ENCODE measurements at places on chromosomes 13 and 19.

DNA sequence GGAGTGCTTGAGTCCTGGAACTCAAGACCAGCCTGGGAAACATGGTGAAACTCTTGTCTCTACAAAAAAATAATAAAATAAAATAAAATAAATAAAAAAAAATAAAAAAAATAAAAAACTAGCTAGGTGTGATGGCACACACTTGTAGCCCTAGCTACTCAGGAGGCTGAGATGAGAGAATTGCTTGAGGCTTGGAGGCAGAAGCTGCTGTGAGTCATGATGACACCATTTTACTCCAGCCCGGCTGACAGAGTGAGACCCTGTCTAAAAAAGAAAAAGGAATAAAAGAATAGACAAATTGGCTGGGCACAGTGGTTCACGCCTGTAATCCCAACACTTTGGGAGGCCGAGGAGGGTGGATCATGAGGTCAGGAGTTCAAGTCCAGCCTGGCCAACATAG, 1168.9 kb downstream of the SLITRK5 start:
- no peak for DNase-seq

GRCh38 chr13:109698779-109699178, 87.6 kb downstream of the IRS2 start:
- no peak for DNase-seq

GRCh38 chr13:114225610-114226009, 9.1 kb upstream of the CDC16 start:
- no peak for DNase-seq

- no peak for DNase-seq
Measured at GRCh38 chr19:12788682-12789097, 2.6 kb upstream of the JUNB start.

- DNase-seq, result no peak
Measured at GRCh38 chr19:6414793-6415590, 9.6 kb downstream of the KHSRP start.

- DNase-seq, result no peak
Measured at GRCh38 chr13:24724714-24725113, 39.3 kb upstream of the RNF17 start.

- no peak for DNase-seq
Measured at GRCh38 chr13:27367570-27367969, 56.8 kb upstream of the GTF3A start.

- no peak for DNase-seq
Measured at GRCh38 chr13:73958657-73959397, 175.4 kb downstream of the KLF12 start.

GRCh38 chr19:28465371-28466086, 747.4 kb downstream of the UQCRFS1 start:
- no peak for DNase-seq

- no peak for DNase-seq
Measured at GRCh38 chr13:110677731-110678545, 28.0 kb downstream of the CARS2 start.

DNA sequence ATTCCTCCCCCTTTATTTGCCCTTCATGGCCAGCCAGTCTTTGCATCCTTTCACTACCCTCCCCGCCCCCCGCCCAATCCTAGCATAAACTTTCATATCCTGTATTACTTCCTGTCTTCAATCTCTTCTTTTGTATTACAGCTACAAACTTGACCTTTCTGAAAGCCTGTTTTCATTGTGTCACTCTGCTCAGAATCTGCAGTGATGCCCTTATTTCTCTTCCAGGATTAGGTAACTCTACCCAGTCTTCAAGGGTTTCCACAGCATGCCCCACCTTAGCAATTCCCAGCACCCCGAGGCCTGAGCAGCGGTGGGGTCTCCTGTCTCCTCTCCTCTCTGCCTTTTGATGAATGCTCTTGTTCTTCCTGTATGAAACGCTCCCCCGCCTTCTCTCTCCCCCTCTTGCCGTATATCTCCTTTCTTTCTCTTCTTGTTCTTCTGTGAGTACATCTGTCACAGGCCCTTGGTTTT, 145.6 kb downstream of the SHISA2 start:
- DNase-seq, result no peak

DNA sequence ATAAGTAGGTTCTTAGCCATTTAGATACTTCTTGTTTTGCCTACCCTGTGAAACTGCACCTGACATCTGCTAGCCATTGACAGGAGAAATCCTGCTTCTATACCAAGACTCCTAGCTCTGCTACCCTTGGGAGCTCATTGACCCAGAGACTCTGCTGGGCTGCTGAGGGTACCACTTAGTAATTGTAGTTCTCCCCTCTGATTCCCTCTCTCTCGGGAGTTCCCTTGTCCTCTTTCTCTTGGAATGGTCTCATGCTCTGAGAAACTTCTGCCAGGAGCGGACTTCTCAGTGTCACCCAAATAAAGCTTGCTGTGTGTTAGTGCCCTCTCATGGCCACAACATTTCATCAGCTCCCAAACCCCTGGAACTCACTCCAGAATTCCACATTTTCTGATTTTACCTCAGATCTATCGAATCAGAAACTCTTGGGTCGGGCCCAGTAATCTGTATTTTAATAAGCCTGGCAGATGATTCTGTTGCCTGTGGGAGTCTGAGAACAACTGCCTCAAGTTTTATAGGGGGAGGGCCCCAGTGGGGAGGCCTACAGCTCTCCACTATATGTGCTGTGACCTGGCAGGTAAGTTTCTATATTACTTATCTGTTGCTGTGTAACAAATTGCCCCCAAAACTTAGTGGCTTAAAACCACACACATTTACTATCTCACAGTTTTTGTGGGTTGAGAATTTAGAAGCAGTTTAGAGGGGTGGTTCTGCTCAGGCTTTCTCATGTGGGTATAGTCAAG, 221.1 kb downstream of the TDRD3 start:
- no peak for DNase-seq

GRCh38 chr13:102012299-102013293, 389.3 kb downstream of the FGF14 start:
- DNase-seq, result no peak

- DNase-seq, result no peak
Measured at GRCh38 chr13:99977334-99977911, 4.2 kb upstream of the ZIC2 start.

GRCh38 chr13:113273851-113274590, 23.0 kb upstream of the LAMP1 start:
- no peak for DNase-seq

GRCh38 chr13:27793507-27794367, 1.5 kb downstream of the GSX1 start:
- DNase-seq, result no peak
